ENCODE measurements at places on chromosomes 16 and 17.

DNA sequence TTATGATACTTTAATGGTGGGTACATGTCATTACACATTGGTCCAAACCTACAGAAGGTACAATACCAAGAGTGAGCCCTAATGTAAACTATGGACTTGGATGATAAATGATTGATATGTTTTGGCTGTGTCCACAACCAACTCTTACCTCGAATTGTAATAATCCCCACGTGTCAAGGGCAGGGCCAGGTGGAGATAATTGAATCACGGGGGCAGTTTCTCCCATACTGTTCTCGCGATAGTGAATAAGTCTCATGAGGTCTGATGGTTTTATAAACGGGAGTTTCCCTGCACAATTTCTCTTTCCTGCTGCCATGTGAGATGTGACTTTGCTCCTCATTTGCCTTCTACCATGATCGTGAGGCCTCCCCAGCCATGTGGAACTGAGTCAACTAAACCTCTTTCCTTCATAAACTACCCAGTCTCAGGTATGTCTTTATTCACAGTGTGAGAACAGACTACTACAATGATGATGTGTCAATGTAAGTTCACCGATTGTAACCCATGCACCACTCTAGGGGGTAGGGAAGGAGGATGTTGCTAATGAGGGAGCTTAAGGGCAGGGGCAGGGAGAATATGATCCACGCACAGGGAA lies 7.0 kb upstream of the METTL22 start:
- DNase-seq: no peak

DNA sequence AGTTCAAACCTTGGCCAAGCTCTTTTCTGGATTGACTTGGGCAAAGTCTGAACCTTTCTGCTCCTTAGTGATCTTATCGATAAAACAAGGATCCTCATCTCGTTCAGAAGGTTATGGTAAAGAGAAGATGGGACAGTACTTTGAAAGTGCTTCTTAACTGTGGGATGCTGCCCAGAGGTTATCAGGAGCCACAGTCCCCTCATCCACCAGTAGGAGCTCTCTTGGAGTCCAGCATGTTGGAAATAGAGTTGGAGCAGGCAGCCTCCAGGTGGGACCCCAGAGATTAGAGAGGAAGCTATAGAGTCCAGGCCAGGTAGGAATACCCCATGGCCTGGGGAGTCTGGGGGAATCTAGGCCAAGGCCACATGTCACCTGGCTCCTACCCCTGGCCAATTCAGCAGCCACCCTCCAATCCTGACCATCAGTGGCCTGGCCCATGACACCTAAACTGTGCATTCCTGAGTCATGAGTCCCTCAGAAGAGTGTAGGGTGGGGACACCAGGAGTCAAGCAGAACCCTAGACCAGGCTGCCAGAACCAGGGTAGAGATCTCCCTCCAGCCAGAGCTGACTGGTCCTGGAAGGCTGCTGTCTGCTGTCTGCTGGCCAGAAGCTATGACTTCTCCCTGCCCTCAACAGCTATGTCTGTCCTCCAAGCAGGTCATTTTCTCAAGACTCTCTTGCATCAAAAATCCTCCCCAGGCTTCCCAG lies 144.3 kb downstream of the AIPL1 start:
- no peak for DNase-seq

DNA sequence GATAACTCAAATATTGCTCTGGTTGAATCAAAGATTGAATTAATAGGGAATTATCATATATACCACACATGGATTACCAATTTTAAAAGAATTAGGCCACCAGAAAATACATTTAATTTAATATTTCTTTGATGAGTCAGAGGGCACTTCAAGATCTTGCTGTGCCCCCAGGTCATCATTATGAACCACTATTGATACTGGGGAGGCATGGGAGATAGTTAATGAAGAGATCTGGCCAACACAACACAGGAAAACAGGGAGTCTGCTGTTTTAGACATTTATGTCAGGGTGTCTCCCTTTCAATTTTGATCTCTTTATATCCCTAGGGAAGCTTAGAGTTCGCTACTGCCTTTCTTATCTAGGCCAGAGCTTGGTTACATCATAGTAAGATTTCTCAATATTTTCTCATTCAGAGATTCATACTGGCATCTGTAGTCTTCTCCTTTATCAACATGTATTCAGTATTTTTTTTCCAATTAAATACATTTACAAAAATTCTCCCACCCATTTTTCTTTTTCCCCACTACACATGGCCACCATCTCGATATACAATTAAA lies 158.3 kb upstream of the ZFHX3 start:
- DNase-seq: peak; percentile 34

DNA sequence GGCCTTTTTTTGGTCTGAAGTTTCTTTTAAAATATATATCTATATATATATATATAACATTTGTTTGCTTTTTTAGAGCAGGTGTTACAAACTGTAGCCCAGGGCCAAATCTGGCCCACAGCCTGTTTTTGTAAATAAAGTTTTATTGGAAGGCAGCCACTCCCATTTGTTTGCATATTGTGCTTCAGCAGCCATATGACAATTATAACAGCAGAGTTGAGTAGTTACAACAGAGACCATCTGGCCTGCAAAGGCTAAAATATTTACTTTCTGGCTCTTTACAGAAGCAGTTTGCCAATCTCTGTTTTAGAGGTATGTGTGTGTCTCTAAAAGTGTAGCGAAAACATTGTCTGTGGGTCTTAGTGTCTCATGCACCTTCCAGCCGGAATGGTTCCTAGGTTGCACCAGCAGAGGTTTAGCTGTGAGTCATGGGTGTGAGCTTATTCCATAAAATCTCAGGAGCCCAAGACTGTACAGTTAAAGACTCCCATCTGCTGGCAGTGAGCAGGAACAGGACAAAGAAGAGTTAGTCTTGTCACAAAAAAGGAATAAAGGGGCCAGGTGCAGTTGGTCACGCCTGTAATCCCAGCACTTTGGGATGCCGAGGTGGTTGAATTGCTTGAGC lies 23.8 kb downstream of the LCMT1 start:
- peak; percentile 89 for DNase-seq

- peak; percentile 93 for DNase-seq
These were observed 28.5 kb downstream of the STAT5B start for GRCh38 chr17:42247734-42248133.

GRCh38 chr17:58200024-58200633 lies 7.6 kb downstream of the EPX start:
- no peak for DNase-seq

DNA sequence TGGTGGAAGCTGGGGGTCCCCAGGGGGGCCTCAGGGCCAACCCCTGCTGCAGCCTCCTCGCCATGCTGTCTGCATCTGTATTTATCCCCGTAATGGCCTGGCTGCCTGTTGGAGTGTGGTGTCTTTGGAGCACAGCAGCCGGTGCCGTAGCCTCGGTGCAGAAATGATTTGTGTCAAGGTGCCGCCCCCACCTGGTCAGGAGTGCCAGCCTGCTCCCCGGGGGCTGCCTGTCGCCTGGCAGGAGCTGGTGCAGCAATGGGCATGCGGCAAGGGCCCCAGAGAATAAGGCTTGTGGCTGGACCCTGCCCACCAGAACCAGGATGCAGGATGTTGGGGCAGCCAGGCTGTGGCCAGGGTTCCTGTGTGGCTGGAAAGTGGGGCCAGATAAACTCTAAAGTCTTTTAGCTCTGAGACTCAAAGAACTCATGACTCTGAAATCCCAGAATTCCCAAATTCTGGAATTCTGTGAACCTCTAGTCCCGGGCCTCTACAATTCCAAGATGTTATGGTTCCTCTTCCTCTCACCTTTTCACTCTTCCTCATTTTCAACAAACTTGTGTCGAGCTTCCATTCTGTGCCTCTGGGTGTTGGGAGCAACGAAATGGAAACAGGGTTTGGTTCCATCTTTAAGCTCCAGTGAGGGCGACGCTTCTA lies 5.9 kb downstream of the CPNE2 start:
- no peak for DNase-seq

GRCh38 chr17:68400404-68400735 lies 56.9 kb downstream of the WIPI1 start:
- no peak for DNase-seq

- DNase-seq: peak; percentile 28
These were observed 32.8 kb downstream of the HIC1 start for GRCh38 chr17:2087597-2088211.

DNA sequence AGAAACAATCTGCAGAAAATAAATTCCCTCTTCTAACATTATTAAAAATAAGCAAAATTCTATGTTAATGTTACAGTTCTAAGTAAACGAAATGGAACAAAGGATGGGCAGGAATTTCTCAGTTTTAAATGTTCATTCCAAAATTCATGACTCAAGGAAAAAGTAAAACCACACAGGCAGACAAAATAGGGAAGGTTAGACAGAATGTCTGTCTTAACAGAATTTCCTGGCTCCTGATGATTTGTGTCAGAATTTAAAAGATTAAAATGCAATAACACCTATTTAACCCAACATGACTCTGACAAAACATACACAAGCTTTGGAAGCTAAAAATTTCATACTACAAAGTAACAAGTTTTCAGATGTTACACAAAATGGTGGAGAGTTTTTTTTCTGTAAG lies 42.8 kb downstream of the SPOP start:
- DNase-seq: no peak

- DNase-seq: no peak
These were observed 9.8 kb downstream of the FSCN2 start for GRCh38 chr17:81537856-81538555.

DNA sequence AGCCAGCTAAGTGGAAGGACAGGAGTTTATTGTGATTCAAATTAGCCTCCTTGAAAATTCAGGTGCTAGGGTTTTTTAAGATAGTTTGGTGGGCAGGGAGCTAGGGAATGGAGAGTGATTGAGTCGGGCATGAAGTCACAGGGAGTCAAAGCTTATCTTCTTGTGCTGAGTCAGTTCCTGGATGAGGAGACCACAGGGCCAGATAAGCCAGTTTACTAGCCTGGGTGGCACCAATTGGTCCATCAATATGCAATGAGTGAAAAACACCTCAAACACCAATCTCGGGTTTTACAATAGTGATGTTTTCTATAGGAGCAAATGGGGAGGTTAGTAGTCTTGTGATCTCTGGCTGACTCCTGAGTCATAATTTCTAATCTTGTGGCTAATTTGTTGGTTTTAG lies 165.1 kb downstream of the ABCC12 start:
- no peak for DNase-seq

DNA sequence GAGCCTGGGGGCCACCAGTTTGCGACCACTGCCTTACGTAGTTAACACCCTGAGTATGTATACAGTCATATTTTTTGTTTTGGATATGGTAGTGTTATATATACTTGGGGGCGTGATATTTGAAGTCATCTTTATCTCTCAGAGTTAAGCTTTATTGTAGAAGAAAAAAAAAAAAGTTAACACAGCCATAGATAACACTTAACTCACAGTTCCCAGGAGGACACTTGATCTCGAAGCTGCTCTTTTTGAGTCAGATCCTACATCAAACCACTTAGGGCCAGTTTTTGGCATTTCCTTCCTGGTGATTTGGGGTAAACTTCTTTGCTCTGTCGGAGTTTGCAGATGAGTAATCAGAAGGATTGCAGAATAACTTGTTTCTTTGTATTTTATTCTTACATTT lies 5.8 kb downstream of the ITPRIPL2 start:
- DNase-seq: peak; percentile 32

GRCh38 chr17:27560668-27561067 lies 70.3 kb upstream of the LGALS9 start:
- DNase-seq: no peak

GRCh38 chr16:80122115-80122514 lies 418.7 kb upstream of the DYNLRB2 start:
- DNase-seq: no peak

- peak; percentile 86 for DNase-seq
These were observed 8.0 kb upstream of the FASN start for GRCh38 chr17:82105882-82106687.

DNA sequence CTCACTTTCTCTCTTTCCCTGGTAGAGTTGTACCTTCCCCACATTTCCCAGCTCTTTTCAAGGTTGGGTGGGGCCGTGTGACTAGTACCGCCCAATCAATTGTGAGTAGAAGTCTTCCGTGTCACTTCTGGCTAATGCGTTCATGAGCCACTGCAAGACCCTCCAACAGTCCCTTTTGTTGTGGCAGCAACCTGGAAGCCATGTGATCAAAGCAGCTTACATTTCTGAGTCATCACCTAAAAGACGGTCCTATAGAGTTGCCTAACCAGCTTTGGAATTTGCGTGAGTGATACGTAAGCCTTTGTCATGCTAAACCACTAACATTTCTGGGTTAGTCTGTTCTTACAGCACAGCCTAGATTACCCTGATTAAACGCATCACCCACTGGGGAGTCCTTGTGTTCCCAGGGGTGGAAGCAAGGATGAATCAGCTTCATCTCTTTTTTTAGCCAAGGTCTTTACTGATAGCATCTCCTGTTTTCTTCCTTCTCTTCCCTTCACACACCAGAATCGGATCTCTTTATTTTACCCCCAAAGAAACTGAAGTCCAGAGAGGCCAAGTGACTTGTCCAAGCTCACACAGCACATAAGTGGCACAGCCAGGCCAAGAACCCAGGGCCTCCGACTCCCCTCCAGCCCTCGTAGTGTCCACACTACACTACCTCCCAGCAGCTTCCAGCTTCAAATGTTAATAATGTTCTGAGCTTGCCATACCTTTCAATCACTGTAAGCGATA lies 366.3 kb upstream of the XYLT1 start:
- DNase-seq: peak; percentile 24

DNA sequence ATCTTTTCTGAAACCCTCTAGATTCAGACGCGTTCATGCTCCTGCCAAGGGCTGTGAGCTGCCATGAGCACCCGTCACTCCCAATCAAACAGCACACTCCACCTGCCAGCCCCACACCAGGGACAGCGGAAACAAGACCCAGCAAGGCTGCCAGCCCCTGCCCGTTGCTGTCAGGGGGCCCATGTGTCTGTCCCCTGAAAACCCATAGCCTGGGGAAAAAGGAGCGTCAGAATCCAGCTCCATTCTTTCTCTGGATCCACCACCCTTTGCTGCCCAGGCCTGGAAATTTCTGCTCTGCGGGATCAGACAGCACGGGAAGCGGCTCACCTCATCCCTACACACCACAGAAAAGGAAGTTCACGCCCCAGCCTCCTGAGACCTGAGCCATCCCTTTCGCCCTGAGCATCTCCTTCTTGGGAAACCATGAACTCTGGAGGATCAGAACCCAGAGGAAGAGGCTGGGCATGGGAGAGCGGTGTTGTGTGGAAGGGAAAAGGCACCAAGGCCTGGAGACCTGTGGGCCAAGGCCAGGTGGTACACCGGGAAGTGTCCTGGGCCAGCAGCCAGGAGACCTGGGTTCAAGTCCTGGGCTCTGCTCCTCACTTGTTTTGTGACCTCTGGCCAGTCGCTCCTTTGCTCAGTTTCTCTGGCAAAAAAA lies 51.5 kb upstream of the RCVRN start:
- no peak for DNase-seq
